ENCODE measurements at places on chromosomes 1 and 21. TPM values are rescaled to one million over a fixed set of nuclear protein-coding genes. Genes with fewer than 3 reads are reported as not detected.

The ZBTB48 gene
- 28.5 TPM for total RNA-seq

The C1orf56 gene
- 2.4 TPM for total RNA-seq

DNA sequence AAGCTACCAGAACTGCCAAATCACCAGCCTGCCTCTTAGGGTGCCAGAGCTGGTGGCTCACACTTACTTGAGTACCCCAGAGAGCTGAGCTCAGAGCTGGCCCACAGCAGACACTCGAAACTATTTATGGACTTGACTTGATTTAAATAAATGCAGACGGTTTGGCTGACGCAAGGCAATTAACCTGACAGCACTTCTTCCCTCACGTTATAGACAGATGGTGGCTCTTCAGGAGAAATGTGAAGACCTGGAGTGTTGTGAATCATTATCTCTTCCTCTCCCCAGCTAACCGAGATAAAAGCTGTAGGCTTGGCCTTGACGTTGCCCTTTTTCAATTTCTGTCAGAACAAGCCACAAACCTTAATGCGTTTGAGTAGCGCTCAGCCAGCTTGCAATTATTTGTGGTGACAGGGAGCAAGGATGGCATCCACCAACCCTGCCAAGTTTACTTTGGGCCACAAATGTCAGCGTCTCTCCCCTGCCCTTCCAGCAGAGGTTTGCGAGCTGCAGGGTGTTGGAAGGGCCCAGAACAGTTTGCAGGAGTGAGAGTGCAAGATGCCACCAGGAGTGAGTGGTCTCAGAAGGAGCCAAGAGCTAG lies 34.0 kb upstream of the BCAR3 start:
- no peak for DNase-seq

The AIM2 gene
- not detected for total RNA-seq

Measured in HT-29 (cell line).